ENCODE measurements at places on chromosomes 12 and 14.
A peak's percentile ranks its signal among the peaks of the same experiment; 100 is the strongest.

- DNase-seq, result no peak
Measured at GRCh38 chr12:11171969-11172675, 1.1 kb downstream of the SMIM10L1 start.

- DNase-seq, result no peak
Measured at GRCh38 chr14:68936476-68936875, 42.6 kb downstream of the ACTN1 start.

- peak; percentile 60 for DNase-seq
Measured at GRCh38 chr12:120640861-120641833, 721 bp downstream of the CABP1 start.

DNA sequence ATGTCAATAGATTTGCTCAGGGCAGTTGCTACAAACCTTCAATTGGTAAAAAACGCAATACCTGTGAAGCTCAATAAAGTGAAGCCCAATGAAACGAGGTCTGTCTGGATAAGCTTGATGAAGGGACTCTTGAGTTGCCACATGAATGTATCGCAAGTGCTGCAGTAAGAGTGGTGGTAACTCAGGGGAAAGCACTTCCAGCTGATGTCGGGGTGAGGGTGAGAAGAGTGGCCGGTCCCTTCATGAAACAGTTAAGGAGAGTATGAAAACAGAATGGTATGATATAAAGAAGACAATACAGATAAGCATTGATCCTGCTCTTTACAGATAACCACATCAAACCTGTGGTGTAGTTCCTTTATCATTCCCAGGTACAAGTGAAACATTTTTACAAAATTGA, 83.4 kb upstream of the EVL start:
- no peak for DNase-seq

DNA sequence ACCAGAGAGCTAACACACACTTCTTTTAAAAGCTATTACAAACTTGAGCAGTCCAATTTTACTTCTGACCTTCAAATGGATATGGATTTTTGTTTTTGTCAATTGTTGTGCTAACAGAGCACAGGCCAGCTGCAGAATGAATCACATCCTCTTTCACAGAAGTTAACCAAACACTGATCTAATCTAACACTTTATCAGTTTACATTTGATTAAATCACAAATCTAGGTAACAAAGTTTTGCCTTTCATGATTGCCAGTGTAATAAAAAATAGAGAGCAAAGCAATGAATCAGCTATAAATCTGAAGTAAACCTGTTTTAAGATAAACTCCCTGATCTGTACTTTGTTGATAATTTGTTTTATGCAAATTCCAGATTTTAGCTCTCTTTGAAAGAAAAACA, 273.1 kb upstream of the RGS6 start:
- DNase-seq, result no peak

DNA sequence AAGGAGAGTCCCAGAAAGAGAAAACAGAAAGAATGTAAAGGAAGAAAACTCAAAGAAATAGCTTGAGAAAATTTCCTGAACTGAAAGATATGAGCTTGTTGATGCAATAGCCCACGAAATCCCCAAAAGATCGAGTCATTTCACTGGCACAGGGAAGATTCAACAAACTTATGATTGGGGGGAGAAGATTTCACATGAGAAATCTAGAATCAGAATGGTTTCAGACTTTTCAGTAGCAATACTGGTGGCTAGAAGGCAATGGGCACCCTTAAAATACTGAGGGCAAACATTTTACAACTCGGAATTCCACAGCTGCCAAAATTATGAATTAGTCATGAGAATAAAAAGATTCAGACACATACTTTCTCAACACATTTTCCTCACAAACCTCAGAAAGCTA, 8.9 kb upstream of the KRT7 start:
- DNase-seq, result no peak

GRCh38 chr12:98022961-98023360, 492.4 kb upstream of the TMPO start:
- DNase-seq, result no peak

DNA sequence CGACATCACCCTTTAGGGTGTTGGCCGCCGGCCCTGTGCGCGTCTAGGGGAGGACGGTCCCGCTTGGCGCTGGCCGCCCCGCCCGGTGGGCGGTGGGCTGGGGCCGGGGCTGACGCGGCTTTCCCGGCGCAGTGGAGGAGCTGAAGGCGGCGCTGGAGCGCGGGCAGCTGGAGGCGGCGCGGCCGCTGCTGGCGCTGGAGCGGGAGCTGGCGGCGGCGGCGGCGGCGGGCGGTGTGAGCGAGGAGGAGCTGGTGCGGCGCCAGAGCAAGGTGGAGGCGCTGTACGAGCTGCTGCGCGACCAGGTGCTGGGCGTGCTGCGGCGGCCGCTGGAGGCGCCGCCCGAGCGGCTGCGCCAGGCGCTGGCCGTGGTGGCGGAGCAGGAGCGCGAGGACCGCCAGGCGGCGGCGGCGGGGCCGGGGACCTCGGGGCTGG, 3.6 kb downstream of the TNFAIP2 start:
- DNase-seq, result no peak

GRCh38 chr12:76288218-76288617, 60.0 kb downstream of the BBS10 start:
- DNase-seq, result no peak

DNA sequence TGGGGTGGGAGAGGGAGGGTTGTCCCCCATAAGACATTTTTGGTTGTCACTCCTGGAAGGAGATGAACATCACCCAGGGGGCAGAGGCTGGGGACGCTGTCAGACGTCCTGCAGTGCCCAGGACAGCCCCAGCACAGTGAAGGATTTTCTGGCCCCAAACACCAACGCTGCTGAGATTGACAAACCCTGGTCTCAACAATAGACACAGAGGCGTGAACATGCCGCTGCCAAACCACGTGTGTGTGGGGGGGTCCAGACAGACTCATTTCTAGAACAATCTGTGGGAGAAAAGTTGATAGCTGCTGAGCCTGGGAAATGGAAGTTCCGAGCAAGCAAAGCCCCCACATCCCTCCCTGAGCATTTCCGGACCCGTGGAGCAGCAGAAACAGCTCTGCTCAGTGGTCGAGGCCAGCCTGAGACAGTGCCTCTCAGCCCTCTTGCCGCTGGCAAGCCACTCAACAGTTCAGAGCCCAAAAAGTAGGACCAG, 43.8 kb upstream of the CLMN start:
- no peak for DNase-seq

GRCh38 chr12:122298071-122298748, 31.9 kb upstream of the VPS33A start:
- no peak for DNase-seq

GRCh38 chr14:104701383-104702076, 12.1 kb downstream of the INF2 start:
- no peak for DNase-seq

- DNase-seq, result no peak
Measured at GRCh38 chr14:97581016-97581415, 783.8 kb downstream of the VRK1 start.

DNA sequence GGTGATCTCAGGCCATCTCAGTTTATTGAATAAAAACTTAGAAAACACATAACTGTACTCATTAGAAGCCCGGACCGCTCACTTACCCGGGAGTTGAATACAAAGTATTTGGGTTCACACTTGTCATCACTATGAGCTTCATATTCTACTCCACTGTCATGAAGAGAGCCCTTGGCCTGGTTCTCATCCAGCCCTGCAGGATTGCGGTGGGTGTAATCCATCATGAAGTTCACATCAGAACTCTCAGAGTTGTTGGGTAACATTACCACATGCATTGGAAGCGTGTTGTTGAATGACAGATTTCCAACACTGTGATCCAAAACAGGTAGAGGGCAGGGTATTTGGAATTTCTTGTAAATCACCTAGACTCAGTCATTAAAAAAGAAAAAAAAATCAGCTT, 47.4 kb downstream of the SLC38A4 start:
- DNase-seq, result no peak

GRCh38 chr12:122471324-122472226, 29.2 kb downstream of the ZCCHC8 start:
- DNase-seq, result peak; percentile 39

GRCh38 chr12:127911291-127911690, 355.7 kb upstream of the TMEM132C start:
- no peak for DNase-seq

GRCh38 chr12:18171571-18171970, 81.6 kb upstream of the RERGL start:
- DNase-seq, result no peak

GRCh38 chr12:6047249-6048237, 76.9 kb downstream of the VWF start:
- DNase-seq, result no peak

- DNase-seq, result no peak
Measured at GRCh38 chr12:83827860-83828259, 1084.7 kb downstream of the SLC6A15 start.

- DNase-seq, result no peak
Measured at GRCh38 chr14:99141236-99141635, 130.8 kb downstream of the BCL11B start.

- DNase-seq, result no peak
Measured at GRCh38 chr14:64826333-64826732, 53.4 kb downstream of the SPTB start.

DNA sequence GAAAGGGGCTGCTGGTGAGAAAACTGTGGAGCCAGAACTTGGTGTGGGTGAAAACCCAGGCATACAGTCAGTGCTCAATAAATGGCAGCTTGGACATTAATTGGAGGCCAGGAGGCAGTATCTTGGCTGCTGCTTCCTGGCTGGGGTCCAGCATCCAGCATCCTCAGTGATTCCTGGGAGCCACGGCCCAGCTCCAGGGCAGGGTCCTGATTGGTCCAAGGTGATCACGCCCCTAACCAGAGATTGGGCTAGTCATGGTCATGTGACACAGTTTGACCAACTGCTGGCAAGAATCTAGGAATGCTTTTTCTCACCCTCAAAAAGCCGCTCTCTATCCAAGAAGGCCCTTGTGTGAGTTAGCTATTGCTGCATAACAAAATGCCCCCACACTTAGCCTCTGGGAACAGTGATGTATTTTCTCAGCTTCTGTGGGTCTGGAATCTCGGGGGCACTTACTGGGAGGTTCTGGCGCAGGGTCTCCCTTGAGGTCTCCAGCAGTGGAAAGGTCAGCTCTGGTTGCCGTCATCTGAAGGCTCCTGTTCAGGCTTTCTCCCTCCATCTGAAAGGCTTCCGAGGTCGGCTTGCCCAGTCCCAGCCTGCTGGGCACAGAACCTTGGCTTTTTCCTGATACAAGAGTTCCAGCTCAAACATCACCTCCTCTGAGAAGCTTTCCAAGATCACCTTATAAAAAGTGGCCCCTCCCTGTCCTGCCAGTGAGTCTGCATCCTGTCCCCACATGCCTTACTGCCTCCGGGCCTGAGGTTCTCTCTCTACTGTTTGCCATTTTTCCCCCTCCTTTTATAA, 119.2 kb upstream of the NCOR2 start:
- no peak for DNase-seq

DNA sequence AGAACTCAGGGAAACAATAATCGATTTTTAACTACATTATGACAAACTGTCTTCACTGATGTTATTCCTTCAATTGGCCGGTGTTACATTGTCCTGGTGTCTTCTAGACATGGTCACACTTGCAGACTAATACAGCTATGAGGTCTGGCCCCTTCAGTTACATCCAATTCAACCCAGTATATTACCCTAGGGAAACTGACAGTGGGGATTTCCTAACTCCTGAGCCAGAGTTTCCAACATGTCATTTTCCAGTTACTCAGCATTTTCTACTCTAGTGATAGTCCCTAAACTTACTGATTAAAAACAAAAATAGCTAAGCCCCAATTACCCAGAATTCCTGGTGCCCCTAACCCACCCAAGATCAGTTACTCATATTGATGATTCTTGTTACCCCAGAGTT, 21.1 kb downstream of the IFNG start:
- DNase-seq, result no peak

DNA sequence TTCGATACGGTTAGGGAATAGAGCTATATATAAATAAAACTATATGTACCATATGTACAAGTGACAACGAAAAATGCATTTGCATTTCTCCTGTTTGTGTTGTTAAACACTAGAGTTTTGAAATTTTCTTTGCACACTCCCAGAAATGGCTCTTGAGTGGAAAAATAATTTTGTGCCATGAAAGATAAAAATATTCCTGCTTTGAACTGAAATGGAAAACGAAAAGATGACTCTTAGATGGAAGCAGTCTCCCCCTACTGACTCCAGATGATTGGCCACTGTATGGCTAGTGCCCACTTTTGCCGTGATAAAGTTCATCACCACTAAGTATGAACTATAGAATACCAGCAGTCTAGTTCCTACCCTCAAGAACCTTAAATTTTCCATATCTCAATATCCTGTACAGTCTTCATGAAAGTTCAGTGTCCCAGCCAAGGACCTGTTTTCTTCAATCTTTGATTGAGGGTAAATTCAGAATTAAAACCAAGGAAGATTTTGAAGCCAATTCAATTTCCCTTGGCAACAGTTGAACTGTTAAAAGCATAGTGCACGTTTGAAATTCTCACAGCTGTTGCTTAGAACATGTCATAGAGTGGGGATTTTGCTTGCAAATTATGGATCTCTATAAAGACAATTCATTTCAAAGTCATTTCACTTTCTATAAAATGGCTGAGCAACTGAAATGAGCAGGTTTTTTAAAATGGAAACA, 1.6 kb upstream of the PPP2R5E start:
- DNase-seq, result no peak

GRCh38 chr14:23051141-23052057, 5.9 kb downstream of the CDH24 start:
- no peak for DNase-seq

GRCh38 chr12:65602610-65603295, 221.5 kb upstream of the HMGA2 start:
- DNase-seq, result peak; percentile 35

GRCh38 chr12:107131832-107132616, 38.7 kb upstream of the CRY1 start:
- DNase-seq, result no peak

- DNase-seq, result no peak
Measured at GRCh38 chr14:81070511-81070910, 115.1 kb downstream of the TSHR start.

GRCh38 chr12:108254030-108254429, 85.1 kb downstream of the CMKLR1 start:
- DNase-seq, result no peak

Measured in naive thymus-derived CD4-positive, alpha-beta T cell (primary cell).